ENCODE measurements at places on chromosomes 12 and 14.

DNA sequence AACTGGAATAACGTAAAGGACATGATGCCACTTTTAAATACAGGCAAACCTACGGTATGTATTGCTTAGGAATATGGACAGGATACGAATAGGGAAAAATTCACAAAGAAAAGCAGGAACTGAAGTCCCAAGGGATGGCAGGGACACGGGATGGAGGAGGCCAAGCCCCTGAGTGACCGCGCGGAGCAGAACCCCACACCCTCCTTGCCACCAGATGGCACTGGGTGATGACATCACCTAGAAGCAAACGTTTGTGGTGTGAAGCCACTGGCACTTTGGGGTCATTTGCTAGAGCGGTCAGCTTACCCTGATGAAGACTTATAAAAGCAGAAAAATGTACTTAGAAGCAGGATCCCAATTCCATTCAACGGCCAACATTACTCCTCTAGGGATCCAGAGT is 9.4 kb downstream of the DHX37 start:
- no peak for DNase-seq

GRCh38 chr12:57724003-57724935 is 14.3 kb downstream of the AGAP2 start:
- no peak for DNase-seq

DNA sequence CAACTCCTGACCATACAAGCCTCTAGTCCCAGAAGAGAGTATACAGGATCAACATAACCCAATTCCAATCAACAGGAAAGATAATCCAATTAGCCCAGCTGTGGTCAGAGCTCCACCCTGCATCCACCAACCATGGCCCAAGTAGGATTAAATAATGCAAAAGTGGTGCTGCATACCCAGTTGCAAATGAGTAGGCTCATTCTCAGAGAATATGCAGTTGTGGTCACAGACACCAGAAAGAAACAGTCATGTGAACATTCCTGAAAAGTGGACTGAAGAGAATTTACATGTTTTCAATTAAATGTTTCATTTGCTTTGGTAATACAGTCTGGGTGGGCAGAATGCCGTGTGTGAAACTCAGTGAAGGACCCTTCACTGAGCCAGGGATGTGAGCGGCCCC is 167.2 kb upstream of the BMP4 start:
- no peak for DNase-seq

DNA sequence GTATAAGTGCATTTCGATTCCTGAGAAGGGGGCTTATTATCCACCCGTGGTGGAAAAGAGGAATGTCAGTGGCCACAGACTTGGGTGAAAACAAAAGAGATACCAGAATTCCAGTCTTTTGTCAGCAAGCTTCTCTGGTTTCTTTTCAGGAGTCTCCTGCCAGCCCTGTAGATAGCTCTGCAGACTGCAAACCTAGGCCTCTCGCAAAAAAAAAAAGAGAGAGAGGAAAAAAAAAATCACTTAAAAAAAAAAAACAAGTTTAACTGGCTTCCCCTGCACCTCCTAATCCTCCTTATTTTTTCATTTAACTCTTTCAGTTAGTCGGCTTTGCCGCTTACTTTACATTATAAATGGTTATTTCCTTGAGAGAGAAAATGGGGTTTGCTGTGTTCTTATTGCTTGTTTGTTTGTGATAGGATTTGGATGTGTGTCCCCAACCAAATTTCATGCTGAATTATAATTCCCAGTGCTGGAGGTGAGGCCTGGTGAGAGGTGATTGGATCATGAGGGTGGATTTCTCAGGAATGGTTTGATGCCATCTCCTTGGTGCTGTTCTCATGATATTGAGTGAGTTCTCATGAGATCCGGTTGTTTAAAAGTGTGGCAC is 170.0 kb downstream of the BCL11B start:
- DNase-seq: no peak

DNA sequence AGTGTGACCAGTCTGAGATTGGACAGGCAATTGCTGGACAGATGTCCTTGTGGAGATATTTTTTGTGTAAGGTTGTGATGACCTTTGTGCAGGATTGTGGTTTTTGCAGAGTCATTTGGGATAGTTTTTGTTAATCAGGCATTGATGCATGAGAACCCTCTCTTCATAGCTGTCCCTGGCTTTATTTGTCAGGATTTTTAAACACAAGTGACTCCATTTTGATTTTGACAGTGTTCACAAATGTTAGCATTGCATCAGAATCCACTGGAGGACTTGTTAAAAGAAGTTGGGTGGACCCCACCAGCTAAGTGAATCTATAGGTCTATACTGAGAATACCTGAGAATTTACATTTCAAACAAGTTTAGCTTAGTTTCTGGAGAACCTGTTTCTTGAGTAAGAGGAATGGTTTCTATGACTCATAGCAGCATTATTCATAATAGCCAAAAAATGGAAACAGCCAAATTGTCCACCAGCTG is 11.8 kb downstream of the FNTB start:
- peak; percentile 64 for DNase-seq

GRCh38 chr12:52280319-52280795 is 5.9 kb downstream of the KRT86 start:
- DNase-seq: peak; percentile 96

DNA sequence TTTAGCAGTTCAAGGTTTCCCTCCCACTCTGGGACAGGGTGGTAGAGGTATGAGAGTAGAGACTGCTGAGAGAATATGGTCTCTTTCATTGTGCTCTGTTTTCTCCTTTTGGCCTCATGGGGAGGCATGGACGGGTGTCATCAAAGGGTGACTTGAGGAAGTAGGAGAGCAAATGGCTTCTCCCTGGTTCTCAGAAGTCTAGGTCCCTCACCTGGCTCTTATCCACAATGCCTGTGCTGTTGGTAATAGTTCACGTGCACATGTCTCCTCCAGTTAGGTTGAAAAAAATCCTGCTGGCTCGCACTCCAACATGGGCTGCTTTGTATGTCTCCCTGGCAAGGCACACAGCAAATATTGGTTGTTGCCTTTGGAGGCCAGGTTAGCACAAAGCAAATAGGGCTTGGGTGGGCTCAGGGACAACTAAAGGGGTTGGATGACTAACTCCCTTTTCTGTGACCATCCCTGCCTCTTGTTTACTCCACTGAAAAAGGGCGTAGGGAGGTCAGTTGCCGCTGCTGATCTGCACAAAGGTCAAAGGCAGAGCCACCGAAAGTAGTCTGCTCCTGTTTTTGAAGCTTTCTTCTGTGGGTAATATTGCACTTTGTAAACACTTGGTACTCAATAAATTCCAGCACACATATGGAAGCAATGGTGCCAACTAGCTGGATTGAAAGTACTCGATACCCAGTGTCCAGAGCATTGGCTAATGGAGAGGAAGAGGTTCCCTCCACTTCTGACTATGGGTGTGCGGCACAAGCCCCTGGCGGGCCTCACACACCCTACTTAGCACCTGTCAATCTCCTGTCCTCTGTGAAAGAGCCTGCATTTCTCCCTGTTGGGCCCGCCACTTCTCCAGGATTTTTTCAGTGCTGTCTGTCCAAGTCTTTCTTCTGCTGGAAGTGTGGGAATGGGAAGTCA is 121.8 kb downstream of the SLC38A6 start:
- no peak for DNase-seq

DNA sequence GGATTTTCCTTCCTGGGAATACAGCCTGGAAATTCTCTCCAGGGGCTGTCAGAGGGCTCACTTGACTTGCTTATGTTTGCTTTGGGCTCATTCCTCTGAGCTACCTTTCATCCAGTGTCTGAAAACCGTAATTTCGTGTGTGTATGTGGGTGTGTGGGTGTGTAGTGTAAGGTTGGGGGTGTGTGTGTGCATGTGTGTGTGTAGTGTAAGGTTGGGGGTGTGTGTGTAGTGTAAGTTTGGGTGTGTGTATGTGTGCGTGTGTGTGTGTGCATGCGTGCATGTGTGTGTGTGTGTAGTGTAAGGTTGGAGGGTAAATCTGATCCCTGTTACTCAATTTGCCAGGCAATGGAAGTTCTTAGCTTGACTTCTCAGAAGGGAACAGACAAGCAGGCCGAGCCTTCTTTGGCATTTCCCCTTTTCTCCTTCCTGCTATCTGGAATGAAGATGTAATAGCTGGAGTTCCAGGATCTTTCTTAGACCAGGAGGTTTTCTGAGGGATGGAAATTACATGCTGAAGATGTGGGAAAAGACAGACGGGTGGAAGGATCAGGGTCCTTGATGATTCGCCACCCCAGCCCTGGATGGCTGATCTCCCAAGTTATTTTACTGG is 15.5 kb upstream of the BEGAIN start:
- no peak for DNase-seq

DNA sequence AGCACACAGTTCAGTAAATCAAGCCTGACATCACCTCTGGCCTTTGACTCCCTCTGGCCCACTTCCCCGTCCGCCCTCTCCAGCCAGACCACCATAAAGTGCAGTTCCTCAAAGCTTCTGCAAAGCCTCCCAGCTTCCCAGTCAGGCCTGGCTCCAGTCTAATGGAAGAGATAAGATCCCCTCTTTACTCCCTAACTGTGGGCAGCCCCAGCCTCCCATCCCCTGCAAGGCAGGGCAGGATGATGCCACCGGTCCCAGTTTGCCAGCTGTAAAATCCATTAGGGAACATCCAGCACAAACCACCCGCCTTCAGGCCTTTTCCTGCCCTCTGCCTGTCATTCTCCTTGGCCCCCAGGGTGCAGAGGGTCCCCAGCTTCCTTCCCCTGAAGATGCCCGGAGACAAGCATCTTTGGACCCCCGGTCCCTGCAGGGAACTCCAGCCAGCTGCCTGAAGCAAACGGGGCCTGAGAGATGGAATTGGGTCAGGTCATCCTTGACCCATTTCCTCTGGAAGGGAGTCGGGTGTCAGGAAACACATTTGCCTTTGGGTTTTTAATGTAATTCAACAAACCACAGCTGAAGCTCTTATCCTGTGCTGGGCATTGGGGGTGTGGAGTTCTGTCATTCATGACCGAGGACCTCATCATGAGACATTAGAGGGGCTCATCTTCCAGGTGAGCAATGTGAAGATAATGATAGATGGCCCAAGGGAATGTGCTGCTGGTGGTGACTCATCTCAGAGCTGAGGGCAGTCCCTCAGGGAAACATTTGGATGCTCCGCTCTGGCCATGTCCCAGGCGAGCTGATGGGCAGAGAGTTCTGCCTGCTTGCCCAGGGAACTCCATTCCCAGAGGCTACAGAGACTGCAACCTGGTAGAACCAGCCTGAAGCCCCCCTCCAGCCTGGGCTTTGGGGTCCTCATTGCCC is 93.8 kb upstream of the CLMN start:
- DNase-seq: no peak

DNA sequence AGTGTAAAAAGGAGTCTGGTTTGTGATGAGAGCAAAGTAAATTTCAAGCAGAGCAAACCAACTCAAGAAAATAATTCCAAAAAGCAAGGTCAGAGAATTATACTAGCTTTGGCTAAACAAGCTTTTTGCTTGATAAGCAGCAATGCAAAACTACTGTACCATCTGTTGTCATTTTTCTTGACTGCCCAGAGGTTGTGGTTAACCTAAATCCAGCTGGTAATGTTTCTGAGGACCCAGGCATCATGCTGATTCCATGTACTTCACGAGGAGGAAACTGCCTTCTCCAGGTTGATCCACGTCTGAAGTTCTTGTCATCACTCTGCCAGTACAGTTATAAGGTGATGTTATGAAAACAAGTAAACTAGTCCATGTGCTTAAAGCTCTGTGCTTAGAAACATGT is 185.2 kb downstream of the ACSS3 start:
- no peak for DNase-seq

DNA sequence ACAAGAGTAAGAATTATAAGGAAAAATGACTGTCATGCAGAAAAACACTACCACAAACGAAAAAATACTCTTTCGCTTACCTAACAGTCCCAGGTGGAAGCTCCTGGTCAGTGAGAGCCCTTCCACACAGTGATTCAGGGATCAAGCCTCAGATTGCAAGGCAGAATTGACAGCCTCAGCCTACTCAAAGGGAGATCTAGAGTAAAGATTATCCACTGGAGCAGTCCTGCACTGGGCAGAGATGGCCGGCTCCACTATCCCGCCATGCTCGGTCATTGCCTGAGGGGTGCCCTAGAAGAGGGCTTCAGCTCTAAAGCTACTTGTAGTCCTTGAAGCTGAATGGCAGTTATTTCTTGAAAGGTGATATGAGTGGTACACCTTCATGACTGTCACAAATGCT is 174.7 kb downstream of the TTC8 start:
- DNase-seq: no peak

GRCh38 chr14:20684662-20685456 is 499 bp downstream of the RNASE4 start:
- DNase-seq: no peak

DNA sequence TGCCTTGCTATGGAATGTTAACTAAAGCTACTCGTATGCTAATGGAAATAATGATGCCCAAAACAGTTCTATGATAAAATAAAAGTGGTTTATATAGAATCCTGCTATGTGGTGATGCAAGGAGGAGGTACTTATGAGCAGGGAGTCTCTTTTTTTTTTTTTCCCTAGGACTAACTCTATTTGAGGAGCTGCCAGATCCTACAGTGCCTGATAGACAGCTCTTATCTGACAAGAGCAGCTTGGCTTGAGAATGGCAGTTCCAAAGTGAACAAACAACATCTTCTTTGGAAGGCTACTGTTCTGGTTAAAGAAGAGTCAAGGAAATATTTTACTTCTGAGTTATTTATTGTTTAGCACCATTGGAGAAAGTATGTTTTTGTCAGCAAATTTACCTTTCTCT is 10.2 kb upstream of the ACSM4 start:
- DNase-seq: no peak

DNA sequence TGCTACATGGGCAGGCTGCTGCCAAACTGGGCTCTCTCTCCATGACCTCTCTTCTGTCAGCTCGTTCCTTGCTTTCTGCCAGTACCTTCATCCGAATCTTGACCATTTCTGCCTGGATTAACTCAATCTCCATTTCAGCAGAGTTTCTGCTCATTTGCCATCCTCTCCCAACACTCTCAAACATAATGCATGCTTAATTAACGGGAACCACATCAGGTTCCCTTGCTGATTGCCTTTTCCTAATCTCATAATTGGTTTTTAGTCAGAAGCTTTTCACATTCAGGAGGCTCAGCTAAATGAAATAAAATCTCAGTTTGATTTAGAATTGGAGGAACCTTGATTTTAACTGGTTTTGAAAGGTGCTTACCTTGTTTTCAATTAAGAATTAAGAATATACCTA is 127.3 kb downstream of the SLC5A8 start:
- no peak for DNase-seq

DNA sequence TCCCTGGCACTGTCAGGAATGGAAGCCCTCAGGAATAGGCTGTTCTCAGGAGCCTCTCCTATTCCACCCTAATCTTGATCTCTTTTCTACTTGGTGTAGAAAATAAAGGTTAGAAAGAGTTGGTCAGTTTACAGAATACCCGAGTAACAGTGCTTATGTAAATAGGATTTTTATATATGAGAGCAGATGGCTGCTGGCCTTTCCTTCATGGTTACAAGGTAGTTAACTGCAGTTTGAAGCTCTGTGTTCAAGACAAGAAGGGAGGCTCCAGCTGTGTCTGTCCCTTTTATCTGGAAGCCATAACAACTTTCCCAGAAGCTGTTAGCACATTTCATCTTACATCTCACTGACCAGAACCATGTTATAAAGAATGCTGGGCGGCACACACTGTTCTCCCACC is 23.1 kb downstream of the BBOF1 start:
- DNase-seq: no peak
